SIG-M5 (cell line): ENCODE measurements at places on chromosomes 5 and 9.

DNA sequence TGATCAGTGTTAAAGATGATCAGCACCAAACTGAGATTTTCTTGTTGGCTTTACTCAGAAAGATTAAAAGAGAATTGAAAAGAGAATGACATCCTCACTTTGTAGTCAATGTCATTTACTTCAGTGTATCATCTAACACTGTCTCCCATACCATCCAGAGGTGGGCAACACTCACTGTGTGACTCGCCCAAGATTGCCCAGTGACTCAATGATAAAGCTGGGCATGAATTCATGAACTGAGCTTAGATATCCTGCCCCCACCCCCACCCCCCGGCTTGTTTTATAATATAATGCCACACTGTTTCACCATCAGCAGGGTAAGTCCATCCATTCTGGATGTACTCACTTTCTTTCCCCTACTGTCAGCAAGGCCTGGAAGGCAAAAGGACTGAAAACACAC, 242.2 kb downstream of the FAM114A2 start:
- no peak for DNase-seq

- DNase-seq: no peak
These were observed 100.4 kb downstream of the LURAP1L start for GRCh38 chr9:12875191-12875590.

DNA sequence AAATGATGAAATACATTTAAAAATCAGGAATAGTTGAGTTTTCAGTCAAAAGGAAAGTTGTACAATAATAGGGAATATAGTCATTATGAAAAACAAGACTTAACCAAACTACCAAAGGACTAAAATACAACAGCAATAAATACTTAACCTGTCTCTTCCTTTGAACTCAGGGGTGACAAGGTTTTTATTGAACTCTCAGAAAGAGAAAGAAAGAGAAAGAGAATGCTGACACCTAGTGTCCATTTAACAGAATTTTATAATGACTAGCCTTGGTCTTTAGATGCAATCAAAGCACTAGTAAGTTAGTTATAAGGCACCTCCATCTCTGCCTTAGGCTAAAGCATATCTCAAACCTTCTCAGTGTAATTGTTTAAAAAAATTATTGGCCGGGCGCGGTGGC, 47.5 kb downstream of the UIMC1 start:
- DNase-seq: no peak

GRCh38 chr5:944992-945685, 52.5 kb downstream of the TRIP13 start:
- no peak for DNase-seq

DNA sequence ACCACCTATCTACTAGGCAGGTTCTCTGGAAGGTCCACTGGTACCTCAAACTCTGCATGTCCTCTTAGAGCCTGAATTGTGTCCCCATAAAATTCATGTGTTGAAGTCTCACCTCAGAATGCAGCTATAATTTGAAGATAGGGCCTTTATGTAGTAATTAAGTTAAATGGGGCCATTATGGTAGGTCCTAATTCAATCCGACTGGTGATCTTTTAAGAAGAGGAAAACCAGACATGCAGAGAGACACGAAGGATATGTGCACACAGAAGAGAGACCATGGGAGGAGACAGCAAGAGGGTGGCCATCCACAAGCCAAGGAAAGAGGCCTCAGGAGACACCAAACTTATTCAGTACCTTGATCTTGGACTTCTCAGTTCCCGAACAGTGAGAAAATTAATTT, 345.4 kb downstream of the ENC1 start:
- no peak for DNase-seq

- DNase-seq: no peak
These were observed 72.5 kb upstream of the SPEF2 start for GRCh38 chr5:35545190-35545589.

- DNase-seq: no peak
These were observed 248.1 kb upstream of the IZUMO3 start for GRCh38 chr9:24793787-24794186.

DNA sequence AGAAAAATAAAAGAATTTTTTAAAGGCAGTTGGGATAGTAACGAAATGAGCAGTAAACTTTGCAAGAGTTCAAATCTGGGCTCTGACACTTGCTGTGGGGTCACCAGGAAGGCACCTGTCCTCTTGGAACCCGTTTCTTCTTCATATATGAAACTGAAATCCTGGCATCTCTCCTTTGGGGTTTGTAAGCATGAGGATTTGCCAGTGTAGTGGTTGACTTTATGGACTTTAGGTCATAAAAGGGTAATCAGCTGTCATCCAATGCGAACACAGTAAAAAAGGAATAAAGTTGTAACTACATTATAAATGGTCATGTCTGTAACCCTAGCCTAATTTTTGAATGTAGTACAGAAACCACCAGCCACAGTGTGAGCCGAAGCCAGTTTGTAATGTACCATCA, 1.3 kb downstream of the RAB14 start:
- DNase-seq: no peak

DNA sequence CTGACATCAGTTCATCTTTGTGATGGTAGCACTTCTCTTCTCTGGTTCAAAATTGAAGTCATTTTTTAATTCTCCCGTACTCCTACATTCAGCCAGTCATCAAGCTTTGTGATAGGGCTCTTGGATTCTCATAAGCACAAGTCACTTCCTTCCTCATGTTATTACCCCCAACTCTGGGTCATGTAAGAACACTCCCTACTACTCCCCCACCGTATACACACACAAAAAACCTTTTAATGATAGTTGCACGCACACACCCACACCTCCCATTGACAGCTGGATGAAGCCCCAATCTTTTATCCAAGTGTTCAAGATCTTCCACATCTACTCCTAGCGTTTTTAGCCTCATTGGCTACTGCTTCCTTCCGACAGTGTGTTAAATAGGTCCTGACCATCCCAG, 16.8 kb downstream of the KDM3B start:
- peak; percentile 11 for DNase-seq

DNA sequence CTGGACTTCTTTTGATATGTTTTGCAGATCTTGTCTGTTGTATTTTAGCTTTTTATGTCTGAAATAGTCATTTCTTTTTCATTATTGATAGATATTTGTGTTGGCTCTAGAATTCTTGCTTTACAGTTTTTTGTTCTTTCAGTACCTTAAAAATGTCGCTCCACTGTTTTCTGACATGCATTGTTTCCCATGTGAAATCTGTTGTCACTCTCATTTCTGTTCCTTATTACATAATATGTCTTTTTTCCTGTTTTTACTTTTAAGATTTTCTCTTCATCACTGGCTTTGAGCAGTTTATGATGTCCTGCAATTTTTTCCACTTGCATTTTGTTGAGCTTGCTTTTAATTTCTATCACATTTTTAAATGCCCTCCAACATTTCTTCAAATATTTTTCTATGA, 270.4 kb upstream of the TARS1 start:
- DNase-seq: no peak

DNA sequence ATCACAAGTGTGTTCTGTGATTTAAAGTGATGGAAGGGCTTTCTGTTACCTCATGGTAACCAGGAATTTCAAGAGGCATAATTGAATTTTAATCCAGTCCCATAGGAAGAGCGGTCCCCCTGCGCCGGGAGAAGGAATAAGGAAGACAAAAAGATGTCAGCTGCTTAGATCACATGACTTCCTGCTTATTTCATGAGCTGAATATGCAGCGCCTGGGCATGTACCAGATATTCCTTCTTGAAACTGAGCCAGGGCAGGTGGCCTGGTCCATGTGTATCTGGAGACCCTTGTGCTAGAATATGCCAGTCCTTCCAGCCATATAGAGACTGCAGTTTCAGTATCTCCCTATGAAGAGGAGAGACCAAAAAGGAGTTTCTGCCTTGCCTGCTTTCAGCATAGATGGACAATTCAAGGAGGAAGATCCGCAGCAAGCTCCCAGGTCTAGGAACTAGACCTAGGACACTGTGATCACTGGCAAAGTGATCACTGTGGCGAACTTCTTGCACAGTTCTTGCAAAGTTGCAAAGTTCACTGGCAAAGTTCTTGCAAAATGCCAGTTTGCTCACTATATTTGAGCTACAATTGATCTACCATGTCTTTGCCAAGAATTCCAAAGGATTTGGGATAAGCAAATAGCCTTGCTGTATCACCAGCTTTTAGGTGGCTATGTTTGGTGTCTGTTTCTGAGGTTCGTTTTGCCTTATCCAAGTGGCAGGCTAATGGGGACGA, 102.9 kb upstream of the PHYKPL start:
- no peak for DNase-seq

GRCh38 chr9:126752376-126752775, 52.5 kb upstream of the ZBTB43 start:
- no peak for DNase-seq

DNA sequence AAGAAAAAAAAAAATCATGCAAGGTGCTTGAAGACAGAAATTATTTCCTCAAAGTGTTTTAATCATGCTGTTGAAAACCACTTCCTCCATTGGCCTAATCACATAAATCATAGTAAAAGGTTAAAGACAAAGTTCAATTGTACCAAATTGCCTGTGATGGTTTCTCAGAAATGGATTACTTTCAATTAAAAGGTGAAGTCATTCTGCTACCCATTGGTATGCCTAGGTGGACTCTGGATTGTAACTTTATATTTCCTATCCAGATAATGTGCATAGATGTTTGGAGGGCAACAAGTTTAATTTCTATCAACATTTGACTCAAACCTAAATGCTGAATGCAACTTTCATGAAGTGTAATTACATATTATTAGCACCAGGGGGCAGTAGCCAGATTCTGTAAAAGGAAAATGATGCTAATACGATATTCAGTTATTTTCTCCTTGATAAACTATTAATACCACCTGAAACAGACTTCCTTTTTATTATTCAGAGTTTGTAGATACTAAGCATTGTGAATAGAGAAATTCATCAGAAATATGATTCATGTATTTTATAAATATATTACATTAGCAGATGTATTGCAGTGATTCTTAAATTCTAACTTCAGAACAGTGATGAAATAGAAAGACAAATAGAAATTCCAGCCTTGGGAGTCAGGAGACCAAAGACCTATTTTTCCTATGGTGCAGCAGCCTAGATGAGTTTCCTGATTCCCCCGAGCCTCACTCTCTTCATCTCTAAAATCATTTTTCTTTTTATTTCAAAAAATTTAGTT, 148.2 kb downstream of the CAAP1 start:
- DNase-seq: no peak

DNA sequence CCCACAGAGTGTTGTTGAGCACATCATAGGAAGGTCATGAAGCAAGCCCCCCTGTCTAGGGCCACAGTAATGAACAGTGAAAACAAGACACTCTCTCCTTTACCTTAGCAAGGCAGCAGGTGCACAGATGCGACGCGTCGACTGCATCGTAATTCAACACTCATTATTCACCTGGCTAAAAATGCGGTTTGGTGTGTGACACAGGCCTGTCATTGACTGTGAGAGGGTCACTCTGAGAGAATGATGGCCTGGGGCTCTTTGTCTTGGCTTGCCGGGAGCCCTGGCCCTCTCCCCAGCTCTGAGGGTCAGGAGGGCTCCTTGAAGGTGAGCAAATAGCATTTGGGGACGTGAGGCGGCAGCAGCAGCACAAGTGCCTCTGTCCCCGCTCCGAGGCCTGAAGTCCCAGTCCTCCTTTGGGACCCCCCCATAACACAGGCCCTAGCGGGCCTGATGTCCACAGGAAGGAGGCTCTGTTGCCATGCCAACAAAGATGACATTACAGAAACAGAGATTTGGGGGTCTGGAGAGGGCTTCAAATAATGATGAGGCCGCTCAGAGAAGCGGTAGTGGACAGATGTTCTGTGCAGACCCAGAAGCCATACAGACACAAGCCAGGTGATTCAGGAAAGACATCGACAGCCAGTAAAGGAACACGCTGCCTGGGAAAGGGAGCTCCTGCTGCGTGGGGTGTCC, 46.7 kb downstream of the SHB start:
- no peak for DNase-seq

DNA sequence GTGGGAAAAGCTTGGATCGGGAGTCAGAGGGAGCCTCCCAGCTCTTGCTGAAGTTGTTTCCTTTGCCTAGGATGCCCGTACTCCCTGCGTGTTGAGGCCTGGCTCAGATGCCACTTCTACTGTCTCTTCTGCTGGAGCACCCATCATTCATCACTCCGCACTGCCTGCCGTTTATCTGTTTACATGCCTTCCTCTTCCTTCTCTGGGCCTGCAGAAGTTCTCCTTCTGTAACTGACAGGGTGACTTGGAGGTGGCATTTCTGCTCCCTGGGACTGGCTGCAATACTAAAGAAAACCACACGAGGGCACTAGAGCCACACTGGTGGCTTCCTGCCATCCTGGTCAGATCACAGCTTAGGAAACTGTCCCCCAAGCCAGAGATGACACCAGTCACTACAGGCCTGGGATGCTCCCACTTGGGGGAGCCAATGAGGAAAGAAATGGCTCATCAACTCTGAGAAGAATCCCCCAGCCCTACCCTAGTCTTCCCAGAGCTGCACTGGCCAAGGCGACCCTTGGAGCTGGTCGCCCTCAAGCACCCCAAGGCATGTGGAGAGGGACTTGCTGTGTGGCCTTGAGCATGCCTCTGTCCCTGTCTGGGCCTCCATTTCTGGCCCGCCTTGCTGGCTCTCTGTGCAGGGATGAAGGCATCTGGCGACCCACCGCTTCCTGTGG, 9.7 kb upstream of the SLC25A51 start:
- peak; percentile 49 for DNase-seq

GRCh38 chr9:83999141-83999918, 18.7 kb downstream of the RMI1 start:
- no peak for DNase-seq
